Neural progenitor cell (in vitro differentiated cells): ENCODE measurements at places on chromosomes 16 and 17.
A peak's percentile ranks its signal among the peaks of the same experiment; 100 is the strongest.

DNA sequence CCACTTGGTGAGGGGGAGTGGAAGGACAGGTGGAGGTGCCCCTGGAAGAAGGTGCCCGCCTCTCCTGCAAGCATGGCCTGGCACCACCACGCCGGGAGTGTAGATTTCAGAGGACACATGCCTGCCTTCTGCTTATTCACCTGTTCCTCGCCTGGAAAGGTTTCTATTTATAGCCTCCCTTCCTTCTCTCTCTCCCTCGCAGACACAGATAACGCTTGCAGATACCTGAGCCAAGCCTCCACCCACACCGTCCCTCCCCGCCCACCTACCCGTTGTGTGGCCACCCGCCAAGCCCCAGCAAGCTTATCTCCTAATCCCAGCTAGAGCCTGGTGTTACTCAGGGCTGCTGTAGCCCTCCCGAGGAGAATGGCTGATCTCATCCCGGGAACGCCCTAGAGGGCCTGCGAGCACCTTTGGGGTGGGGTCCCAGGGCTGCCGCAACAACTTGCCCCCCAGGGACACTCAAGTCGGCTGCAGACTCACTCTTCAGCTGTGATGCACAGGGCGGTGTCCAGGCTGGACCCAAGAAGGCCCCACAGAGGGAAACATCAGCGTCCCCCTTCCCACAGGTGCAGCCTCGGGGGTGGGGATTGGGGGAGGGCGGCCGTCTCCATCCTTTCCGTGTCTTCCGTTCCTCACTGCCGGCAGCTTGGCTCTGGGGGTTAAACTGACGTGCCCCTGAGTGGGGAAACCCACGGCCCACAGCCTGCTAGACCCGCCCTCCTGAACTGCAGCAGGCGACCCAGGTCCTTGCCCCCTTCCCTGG is 1.9 kb upstream of the SNAI3 start:
- peak; percentile 47 for DNase-seq

GRCh38 chr16:48507886-48508285 is 102.1 kb downstream of the N4BP1 start:
- no peak for DNase-seq

- no peak for DNase-seq
Observed at GRCh38 chr16:67525176-67525860, 3.3 kb upstream of the RIPOR1 start.

DNA sequence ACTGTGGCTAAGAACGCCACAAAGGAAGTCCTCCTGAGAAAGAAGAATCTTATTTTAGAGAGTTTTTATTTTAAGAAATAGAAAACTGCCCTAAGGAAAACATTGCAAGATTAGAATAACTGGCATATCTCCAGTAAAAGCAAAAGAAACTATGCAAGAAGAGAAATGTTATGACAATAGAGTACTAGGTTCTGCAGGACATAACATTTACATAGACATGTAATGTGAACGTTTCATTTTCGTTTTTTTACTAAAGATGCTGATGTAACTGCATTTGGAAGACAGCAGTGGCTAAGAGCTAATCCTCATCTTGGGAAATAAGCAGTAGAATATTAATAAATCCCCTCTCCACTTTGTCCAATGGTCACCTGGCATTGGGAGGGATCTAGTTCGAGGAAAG is 7.8 kb upstream of the ASGR2 start:
- no peak for DNase-seq

DNA sequence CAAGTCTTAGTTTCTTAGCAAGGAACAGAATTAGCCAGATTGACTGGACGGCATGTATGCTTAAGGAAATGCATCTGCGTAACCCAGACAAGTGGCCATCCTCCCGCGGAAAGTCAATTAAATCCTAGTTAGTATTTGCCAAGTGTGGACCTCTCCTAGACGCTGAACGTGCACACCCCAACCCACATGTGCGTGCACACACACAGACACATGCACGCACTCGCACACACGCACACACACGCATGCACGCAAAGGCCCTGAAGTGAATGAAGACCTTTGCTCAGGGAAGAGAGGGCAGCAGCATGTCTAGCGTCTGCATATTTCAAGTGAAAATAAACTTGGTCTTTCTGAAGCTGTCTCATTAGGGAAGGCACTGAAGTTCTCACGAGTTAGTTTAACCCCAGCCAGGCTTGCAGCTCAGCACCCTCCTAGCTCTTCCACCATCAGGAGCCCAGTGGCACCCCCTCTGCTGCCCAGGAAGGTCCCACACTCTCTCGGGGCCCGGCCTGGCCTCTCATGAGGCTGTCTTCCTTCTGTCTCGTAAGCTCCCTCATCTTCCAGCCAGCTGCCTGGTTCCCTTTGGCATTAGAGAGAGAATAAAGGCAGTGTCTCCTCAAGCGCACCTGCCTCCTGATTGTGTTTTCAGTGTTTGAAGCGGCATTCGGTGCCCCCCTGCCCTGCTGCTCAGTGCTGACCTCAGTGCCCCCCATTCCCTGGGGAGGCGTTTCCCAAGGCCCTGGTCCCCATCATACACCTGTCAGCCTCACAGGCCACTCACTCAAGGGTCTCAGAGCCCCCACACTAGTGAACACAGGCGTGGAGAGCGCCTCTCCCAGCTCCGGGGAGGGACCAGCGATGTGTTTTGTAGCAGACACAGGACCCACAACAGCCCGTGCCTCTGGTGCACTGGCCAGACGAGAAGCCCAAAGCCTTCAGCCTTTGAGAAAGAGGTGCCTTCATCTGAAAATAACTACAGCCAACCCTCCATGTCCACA is 52.2 kb upstream of the CHMP6 start:
- DNase-seq = no peak

DNA sequence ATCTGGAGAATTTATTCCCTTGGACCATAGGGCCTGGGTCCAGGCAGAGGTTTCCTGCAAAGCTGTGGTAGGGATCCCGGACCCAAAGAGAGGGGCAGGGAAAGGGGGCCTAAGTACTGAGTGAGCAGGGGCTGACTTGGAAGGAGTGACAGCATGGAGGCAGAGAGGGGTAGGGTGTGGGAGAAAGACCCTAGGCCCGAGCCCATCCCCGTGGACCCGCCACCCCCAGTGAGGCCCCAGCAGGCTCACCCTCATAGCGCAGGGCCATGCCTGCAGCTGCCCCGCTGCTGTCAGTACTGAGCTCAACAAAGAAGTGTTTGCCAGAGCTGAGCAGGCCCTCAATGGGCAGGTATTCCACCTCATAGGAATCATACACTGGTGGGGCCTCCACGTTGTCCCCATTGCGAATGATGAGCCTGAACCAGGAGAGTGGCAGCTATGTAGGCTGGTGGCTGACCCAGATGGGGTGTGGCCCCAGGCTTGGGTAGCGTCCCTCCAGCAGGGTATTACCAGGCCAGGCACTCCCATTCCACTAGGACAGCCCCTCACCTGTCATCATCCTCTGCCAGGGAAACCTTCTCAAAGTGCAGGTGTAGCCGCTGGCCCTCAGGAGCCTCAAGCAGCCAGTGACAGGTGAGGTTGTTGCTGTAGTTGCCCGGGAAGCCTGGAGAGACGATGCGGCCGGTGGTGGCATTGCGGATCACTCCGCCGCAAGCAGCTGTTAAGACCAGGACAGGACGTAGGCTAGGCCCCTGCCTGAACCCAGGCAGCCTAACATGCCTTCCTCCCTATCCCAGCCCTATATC is 9.1 kb upstream of the PHF12 start:
- DNase-seq = no peak
